Caco-2 (cell line): ENCODE measurements at places on chromosomes 2 and 18. TPM values are rescaled to one million over a fixed set of nuclear protein-coding genes. Genes with fewer than 3 reads are reported as not detected.

The C2orf92 gene
- 9.4 and 10.2 TPM in 2 replicates for total RNA-seq

The LCT gene
- 0.82 and 1.5 TPM in 2 replicates for total RNA-seq

The CRACDL gene
- total RNA-seq: 0.77 and 1.1 TPM in 2 replicates

DNA sequence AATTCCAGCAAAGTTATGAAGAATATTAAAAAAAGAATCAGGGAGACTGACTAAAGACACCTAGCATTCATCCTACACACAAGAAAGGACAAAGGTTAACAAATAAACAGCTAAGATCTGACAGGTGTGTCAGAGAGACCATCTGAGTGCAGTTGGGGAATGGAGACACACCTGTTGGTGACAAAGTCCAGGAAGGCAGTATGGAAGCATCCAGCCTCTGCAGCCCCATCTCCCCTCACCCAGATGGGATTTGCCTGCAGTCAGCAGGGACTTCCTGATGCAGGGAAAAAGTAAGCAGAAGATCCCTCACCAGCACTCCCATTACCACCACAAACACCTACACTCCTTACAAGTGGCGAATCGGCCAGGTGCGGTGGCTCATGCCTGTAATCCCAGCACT, 37.9 kb downstream of the USP34 start:
- DNase-seq: peak; percentile 66

DNA sequence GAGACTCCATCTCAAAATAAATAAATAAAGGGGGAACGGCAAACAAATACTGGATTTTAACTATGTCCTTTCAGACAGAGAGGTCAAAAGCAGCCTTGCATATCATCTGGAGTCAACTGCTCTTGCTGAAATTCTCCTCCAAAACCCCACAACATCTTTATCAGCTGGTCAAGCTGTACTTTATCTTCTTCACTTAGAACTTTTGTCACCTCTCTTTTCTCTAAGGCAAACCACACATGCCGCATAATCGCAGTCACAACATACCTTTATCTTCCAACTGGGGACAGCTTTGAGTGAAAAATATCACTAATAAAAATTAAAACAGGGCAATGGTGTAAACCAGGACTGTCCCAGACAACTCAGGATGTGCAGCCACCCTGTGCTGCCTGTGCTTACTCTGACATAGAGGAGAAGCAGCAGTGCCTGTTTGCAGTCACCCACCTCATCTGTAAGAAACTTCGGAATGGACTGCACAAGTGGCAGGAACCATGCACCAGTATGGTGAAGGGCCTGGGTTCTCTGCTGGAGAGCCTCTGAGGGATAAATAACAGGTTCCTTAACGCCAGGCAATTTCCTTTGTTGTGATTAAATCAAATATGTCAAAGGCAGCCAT, 6.2 kb downstream of the MPPE1 start:
- DNase-seq: no peak

The COL6A3 gene
- total RNA-seq: 0.73 and 2.1 TPM in 2 replicates

- DNase-seq: no peak
Observed at GRCh38 chr2:37469126-37469525, 124.7 kb downstream of the QPCT start.

The ROCK2 gene
- 61.6 and 64.4 TPM in 2 replicates for total RNA-seq

- no peak for DNase-seq
Observed at GRCh38 chr2:121833358-121833723, 77.9 kb downstream of the TSN start.

The GALNT14 gene
- total RNA-seq: not detected in 2 replicates

DNA sequence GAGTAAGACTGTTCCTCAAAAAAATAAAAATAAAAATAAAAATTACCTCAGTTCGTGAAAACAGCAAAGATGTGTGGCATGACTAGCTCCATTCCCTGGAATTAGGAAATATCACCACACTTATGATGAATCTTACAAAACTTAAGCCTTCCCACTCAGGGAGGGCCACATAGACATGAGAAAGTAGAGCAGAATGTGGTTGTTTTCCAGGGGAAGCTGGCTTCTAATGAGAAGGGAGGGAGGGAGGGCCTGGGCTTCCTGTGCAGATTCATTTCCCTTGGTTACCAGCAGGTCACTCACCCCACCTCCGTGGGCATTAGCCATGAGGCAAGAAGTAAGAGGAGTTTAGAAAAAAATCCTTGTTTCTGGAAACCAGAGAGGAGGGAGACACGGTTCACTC, 95.9 kb upstream of the RMDN2 start:
- DNase-seq: no peak

GRCh38 chr2:152376968-152377367, 42.0 kb downstream of the FMNL2 start:
- no peak for DNase-seq

GRCh38 chr2:176405477-176405876, 136.2 kb downstream of the MTX2 start:
- no peak for DNase-seq

- no peak for DNase-seq
Observed at GRCh38 chr2:145034511-145034910, 514.6 kb upstream of the ZEB2 start.

- no peak for DNase-seq
Observed at GRCh38 chr2:69386360-69386759, 667 bp downstream of the GFPT1 start.

DNA sequence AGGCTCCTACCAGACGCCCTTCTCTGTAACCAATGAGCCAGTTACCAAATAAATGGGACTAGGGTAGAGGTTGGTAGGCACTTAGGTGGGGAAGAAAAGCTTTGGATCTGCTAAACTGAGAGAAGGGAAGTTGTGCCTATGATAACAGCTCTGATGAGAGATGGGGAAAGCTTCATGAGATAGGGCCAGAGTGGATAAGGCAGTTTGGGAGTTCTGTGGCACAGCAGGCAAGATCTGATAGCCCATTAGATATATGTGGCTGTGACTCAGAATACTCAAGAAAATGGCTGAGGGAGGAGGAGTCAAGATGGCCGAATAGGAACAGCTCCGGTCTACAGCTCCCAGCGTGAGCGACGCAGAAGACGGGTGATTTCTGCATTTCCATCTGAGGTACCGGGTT, 99.8 kb downstream of the PDE11A start:
- DNase-seq: peak; percentile 23

The CNGA3 gene
- not detected in 2 replicates for total RNA-seq

DNA sequence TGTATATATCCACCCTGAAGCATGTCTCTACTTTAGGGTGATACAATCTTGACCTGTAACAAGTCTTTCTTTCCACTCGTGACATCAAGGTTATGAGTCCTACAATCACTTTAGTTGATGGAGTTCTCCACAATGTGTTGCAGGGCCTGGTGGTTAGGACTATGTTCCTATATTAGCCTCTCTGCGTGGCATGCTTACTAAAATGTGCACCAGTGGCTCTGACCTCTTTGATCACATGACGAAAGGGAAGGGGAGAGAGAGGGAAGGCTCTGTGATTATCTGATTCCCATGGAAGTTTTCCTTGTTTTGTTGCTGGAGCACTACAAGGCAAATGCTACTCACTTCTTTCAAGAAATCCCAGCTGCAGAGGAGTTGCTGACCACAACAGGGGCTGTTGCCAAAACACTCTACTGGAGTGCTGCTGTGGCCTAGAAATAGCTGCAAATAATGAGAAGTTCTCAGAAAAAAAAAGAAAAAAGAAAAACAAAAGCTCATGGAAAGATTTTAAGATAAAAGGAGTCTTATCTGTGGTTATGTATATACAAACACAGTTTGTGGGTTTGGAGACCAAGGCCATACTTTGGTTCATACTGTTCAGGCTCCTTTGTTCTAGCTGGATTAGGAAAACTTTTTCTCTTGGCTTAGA, 272.8 kb upstream of the MMADHC start:
- DNase-seq: peak; percentile 15

The LRRTM1 gene
- total RNA-seq: not detected in 2 replicates

DNA sequence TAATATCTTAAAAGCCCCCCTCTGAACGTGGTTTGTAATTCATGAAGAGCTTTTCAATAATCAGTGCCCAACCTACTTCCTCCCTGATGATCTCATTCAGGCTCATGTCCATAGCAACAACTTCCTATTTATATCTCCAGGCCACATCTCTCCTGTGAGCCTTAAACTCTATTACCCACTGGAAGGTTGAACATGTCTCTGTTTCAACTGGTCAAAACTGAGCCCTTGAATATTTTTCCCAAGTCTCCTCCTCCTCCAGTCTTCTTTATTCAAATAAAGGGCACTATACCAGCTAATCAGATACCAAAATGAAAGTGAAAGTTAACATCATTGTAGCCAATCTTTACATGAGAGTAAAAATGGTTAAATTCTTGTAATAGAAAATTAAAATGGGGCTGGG, 63.7 kb upstream of the ITGA4 start:
- DNase-seq: no peak

DNA sequence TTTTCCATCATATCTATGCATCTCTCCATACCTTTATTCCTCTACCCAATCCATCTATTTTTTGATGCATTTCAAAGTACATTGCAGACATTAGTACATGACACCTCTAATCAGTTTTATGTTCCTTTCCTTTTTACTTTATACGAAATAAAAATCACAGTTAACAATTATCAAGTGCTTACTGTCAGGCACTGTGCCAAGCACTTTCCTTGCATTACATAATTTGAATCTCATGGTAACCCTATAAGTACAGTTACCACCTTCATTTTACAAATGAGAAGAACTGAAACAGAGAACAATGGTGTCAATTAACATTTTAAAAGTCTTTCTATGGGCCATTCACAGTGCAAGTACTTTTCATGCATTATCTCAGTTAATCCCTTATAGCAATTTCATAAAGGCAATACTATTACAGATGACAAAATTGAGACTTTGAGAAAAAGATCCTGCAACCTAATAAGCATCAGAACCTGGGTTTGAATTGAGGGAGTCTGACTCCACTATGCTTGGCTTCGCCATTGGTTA, 544.4 kb upstream of the TNP1 start:
- no peak for DNase-seq

The EPB41L3 gene
- total RNA-seq: 7.1 and 8.7 TPM in 2 replicates

GRCh38 chr2:31286961-31287550, 53.1 kb downstream of the EHD3 start:
- DNase-seq: no peak

The ALK gene
- total RNA-seq: 0.11 TPM in 1 of 2 replicates, not detected in the other

The BOLL gene
- total RNA-seq: not detected in 2 replicates

GRCh38 chr2:10732924-10733565, 11.6 kb downstream of the ATP6V1C2 start:
- no peak for DNase-seq

- DNase-seq: no peak
Observed at GRCh38 chr18:63858456-63858855, 29.0 kb upstream of the SERPINB2 start.

GRCh38 chr2:101341901-101342624, 33.6 kb upstream of the RNF149 start:
- DNase-seq: peak; percentile 86

The HOXD4 gene
- total RNA-seq: 1.00 and 1.2 TPM in 2 replicates

DNA sequence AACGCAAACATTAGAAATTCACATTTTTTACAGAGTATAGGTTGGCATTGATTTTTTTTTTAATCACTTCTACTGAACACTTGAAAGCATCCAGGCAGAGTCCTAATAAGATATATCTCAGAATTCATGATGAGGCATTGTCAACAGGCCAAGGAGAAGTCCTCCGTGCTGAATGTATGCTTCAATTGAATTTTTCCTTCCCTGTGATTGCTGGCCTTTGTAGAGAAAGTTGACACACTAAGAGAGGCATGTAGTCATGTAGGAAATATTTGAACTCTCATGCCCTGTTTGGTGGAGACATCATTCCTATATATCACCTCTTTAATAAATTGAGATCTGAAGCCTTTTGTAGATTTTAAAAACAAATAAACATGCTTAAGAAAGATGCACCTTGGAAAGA, 844.9 kb downstream of the CPS1 start:
- DNase-seq: no peak

The CAPN14 gene
- total RNA-seq: 0.21 and 0.23 TPM in 2 replicates

The ACTG2 gene
- total RNA-seq: 2.6 and 5.7 TPM in 2 replicates

- no peak for DNase-seq
Observed at GRCh38 chr2:217798743-217799562, 203.8 kb downstream of the TNS1 start.

GRCh38 chr18:34837769-34838272, 127.7 kb downstream of the DTNA start:
- no peak for DNase-seq

GRCh38 chr18:3796434-3796833, 346.5 kb downstream of the TGIF1 start:
- DNase-seq: no peak

DNA sequence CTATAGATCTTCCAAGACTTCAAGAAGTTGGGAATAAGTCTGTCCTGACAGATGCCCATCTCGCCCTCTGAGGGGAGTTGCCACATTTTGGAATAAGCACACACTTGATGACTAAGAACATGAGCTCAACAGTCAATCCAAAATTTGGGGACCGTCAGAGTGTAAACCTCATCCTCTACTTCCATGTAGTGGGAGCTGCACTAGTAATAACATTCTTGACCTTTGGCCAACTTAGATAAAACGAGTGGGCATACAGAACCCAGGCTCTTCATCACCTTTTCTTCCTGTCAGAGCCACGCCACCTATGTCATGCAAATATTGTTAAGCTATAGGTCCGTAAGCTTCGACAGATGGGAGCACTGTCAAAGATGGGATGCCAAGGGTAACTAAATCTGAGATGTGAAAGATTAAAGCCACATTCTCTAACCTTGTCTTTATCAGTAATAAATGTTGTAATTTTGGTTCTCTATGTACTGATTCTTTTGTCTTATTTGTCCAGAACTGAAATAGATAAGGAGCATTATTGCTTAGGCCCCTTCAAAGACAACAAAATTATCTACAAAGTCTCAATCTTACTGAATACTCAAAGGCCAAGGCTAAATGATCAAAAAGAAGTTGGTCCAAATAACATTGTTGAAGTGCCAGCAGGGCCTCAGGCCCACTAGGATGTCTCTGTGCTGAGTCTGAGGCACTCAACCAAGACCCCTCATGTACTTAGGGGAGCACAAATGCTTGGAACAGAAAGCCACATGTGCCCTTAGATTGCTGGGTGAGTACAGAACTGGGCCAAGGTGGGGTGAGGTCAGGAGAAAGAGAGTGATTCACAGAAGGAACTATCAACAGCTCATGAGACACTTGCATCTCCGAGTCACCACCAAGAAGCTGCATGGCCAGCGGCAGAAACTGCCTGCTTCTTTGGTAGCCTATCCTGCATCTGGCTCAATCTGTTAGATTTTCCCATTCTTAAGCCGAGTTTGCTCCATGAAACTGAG, 15.0 kb downstream of the CDH2 start:
- DNase-seq: peak; percentile 37
